ENCODE measurements at places on chromosomes 12 and 14.
A peak's percentile ranks its signal among the peaks of the same experiment; 100 is the strongest.

DNA sequence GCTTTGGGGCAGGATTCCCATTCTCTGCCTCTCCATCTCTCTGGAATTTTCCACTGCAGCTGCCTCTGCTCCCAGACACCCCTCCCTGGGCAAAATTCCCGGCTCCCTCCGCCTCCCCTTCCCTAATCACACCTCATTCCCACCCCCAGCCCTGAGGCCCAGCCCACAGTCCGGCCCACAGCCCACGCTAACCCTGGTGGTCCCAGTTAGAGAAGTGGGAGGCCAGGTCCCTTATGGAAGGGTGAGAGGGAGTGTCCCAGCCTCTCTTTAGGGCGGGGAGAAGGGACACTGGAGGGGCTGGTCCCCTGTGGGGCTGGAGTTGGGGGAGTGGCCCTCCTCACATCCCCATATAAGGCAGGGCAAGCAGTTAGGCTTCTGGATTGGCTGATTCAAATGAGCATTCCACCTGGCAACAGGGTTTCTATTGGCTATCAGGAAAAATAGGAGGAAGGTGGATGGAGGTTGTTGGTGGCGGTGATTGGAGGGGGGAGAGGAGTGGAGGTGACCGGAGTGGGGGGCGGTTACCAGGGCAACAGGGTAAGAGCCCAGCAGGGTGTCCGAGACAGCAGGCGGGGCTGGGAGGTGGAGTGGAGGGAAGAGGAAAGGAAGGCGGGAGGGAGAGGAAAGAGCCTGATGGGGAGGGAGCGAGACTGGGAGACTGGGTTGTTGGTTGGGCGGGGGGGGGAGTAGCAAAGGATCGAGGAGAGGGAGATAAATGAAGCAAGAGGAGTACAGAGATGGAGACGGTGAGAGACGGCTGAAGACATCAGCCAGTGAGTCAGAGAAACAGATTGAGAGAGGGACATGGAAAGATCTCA is 1.9 kb upstream of the PTMS start:
- peak; percentile 97 for DNase-seq

- no peak for DNase-seq
These were observed 180.6 kb upstream of the TMPO start for GRCh38 chr12:98334768-98335167.

DNA sequence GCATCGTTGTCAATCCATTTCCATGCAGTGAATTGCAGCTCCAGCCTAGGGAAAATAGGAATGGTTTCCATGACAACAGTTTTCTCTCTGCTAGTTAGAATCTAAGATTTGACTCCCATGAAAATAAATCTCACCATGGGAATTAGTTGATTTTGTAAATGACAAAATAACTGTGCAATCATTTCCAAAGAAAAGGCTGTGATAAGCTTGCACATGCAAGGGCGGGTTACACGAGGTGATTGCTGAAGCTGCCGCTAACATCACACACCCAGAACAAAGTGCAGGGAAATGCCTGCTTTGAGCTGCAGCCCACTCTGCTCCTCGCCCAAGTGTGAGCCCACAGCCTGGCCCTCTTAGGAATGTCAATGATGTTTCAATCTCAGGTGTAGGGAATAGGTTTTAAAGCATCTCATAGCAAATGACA is 53.8 kb downstream of the TRIM9 start:
- no peak for DNase-seq

DNA sequence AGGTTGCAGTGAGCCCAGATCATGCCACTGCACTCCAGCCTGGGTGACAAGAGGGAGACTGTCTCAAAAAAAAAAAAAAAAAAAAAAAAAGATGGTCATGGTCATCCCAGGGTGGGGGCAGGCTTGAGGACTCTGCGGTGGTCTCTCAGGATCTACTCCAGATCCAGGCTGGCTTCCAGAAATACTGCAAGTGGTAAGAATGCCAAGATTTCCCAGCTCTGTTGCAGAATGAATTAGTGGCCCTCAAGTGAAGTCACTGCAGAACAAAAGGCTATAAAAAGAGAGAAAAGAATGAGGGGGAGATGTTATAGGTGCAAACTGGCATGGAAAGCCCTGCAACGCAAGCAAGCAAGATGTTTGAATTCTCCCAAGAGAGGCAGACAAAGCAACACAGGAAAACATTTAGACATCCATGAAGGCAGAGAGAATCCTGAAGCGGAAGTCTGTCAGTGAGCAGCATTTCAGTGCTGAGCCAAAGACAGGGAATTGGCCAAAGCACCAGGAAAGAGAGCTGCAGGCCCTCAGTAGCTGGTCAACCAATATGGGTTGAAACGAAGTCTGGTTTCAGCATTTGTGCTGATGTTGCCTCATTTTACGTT is 31.9 kb upstream of the ETFBKMT start:
- DNase-seq: no peak

GRCh38 chr12:132392389-132393244 is 63.2 kb upstream of the GALNT9 start:
- no peak for DNase-seq

DNA sequence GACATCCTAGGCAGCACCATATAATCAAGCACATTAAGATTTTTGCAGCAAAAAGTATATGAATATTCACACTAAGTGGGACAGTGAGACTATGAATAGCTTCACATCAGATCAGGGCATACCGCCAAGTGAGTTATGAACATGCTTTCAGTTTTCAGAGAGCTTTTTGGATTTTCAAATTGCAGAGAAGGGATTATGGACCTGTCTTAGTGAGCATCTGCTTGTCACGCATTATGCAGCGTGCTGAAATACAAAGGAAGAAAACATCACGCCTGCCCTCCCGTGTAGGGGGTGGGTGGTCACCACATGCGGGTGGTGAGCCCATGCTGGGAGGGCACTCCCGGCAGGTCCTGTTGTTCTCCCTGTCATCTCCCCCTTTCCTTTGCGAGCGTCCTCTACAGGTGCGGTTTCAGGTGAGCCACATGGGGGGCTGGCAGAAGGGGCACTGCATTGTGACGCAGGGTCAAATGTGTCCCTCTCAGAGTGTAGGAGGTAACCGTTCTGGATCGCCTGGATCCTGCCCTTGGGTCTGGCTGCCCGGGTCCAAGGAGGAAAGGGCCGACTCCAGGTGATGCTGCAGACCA is 42.6 kb downstream of the TRAF3 start:
- DNase-seq: no peak

- no peak for DNase-seq
These were observed 61.8 kb downstream of the TSPAN9 start for GRCh38 chr12:3138941-3139511.

- no peak for DNase-seq
These were observed 9.2 kb downstream of the MLH3 start for GRCh38 chr14:75042035-75042434.

DNA sequence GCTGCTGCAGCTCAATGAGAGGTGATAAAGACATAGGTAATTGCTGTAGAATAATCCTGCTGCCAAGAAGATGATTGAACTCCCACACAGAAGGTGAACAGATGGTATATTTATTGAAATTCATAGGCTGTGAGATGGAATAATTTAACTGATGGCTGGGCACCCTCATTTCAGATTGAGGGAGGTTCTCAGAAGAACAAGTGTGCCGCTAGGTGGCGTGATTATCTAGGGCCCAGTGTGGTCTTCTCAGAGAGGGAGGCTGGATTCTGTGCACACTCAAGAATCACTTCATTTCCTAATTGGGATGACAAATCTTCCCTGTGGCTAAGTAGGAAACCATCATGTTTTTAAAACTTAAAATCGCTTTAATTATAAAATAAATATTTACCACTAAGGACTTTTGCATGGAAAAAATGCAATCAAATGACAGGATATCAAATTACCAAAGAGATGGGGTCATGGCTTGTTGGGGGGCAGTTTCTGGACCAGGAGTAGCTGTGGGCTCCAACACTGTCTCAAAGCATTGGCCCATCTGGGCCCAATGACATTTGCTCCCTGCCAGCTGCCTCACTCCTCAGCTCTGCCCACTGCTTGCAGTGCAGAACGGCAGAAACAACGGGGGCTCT is 132.3 kb downstream of the SNAPC1 start:
- peak; percentile 34 for DNase-seq

DNA sequence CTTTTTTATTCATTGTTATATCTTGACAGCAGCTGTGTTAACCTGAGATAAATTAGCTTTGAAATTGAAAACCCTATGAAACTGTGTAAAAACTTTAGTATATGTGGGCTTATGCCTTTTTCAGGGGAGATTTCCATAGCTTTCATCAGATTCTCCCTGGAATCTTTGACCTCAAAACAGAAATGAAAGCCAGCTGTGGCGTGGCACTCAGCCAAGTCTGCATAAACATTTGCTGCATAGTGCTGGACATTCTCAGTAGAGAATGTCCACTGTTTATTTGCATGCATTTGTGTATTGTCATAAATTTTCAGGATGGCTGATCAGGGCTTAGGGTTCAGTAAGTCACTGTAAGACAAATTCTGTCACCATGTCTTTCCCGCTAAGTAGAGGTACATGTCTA is 115.3 kb upstream of the NAP1L1 start:
- no peak for DNase-seq

DNA sequence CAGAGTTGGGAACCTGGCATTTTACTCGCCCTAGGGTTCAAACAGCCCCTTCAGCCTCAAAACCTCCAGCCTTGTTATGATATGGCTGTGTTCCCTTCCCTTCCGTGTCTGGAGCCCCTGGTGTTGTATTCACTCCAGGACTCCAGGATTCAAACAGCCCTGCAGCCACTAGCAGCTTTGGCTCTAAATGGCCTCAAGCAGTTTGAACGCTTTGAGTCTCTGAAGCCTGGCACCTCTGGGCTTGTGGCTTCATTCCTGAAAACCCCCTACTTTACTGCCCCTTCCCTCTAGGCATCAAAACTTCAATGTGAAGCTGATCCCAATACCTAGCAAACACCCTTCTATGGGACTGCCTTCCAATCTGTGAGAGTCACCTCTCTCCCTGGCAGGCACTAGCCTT is 67.9 kb upstream of the RMST start:
- no peak for DNase-seq

DNA sequence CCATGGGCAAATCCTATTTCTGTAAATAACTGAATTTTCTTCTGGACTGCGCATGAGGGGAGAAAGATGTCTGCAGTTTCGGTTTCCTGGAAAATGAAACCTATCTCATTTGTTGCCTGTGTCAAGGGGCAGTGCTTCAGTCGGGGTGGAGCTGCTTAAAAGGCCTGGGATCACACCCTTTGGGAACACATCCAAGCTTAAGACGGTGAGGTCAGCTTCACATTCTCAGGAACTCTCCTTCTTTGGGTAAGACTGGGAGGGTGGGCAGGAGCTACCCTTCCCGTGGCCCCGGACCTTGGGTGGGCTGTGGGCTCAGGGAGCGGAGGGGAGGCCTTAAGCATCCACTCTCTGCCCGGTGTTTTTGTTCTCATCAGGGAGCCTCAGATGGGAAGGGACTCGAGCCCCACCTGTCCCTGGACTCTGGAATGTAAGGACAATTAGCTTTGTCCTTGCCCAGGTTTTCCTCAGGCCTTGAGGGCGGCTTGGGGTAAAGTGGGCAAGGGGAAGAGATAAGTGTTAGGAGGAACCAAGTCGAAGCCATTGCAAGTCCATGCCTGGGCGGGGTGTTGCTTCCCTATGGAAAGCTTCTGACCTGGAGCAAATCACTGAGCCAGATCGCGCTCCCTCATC is at the start of gene IFI27:
Gene IFI27, plus strand, starts transcription at position 185 of the 630 bp plus-strand sequence.
- DNase-seq: no peak

- no peak for DNase-seq
These were observed 41.1 kb upstream of the TSPAN9 start for GRCh38 chr12:3035815-3036702.

GRCh38 chr12:86774841-86775388 is 518.7 kb upstream of the MGAT4C start:
- DNase-seq: no peak

- peak; percentile 97 for DNase-seq
These were observed 29.4 kb upstream of the BCL7A start for GRCh38 chr12:121992059-121992879.

DNA sequence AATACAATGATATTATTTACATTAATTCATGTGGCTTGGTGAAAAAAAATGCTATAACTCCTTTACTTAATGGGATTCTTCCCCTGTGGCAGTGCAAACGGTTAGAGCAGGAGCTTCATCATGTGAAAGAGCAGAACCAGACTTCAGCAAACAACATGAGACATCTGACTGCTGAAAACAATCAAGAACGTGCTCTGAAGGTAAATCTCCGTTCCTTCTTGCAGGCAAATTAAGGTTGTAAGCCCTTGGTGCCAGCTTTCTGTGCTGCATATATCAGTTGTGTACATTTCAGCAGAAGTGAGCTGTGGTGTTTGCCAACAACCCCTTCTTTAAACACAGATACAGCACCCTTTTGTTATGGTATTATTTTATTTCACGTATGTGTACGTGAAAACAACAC is 171.7 kb downstream of the MIPOL1 start:
- no peak for DNase-seq

DNA sequence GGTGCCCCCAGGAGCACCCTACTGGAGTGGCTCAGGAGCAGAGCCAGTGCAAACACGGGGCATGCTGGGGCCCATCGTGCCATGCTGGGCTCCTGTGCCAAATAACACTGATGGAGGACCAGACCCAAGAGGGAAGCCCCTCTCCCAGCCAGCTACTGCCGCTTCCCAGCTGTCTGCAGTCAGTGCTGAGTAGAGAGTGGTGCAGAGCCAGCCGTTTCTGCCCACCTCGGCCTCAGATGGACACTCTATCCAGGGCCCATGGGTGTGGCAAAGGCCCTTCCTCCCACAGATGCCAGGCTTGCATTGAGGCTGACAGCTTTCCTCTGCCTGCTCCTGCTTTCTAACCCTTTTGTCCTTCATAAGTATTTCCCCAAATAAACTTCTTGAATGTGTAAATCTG is 13.2 kb downstream of the CLBA1 start:
- no peak for DNase-seq

Data from AG04449 (cell line).